ENCODE measurements at places on chromosomes 4 and X.

GRCh38 chr4:3489451-3489962 is 26.4 kb downstream of the DOK7 start:
- no peak overlapping the region for H3K4me3 ChIP-seq
- H3K4me1 ChIP-seq, result no peaks in the 10 kb centered on the region
- H3K36me3 ChIP-seq, result no peaks in the 10 kb centered on the region
- no peak overlapping the region for H3K27ac ChIP-seq
- no peak for DNase-seq
- H3K27me3 ChIP-seq, result peaks cover 25% of the 10 kb centered on the region

- H3K27me3 ChIP-seq, result no peaks in the 10 kb centered on the region
- peak; percentile 15 for DNase-seq
- H3K27ac ChIP-seq, result no peak overlapping the region
Measured at GRCh38 chrX:14729058-14729457, 143.8 kb downstream of the FANCB start.

GRCh38 chr4:151260526-151260925 is 16.4 kb upstream of the PRSS48 start:
- no peaks in the 10 kb centered on the region for H3K36me3 ChIP-seq
- no peaks in the 10 kb centered on the region for H3K27me3 ChIP-seq
- no peaks in the 10 kb centered on the region for H3K4me1 ChIP-seq
- no peak overlapping the region for H3K4me3 ChIP-seq

DNA sequence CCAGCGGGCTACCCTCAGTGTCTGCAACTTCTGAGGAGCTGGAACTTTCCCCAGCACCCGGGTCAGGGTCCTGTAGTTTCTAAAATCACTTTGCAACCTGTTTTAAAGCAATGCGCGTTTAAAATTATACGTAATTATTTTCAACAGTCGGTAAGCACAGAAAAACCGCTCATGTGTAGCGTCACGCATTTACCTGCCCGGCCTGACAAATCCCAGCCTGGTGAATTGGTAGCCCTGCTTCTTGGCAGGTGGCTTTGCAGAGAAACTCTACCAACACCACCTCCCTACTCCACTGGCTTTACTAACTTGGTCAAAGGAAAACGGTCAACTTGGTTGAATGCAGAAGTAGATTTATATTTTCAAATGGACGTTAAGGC is 640 bp downstream of the BANK1 start:
- H3K4me3 ChIP-seq, result peak overlapping the region; percentile 54
- H3K36me3 ChIP-seq, result no peaks in the 10 kb centered on the region
- no peak overlapping the region for H3K27ac ChIP-seq
- H3K27me3 ChIP-seq, result no peaks in the 10 kb centered on the region

DNA sequence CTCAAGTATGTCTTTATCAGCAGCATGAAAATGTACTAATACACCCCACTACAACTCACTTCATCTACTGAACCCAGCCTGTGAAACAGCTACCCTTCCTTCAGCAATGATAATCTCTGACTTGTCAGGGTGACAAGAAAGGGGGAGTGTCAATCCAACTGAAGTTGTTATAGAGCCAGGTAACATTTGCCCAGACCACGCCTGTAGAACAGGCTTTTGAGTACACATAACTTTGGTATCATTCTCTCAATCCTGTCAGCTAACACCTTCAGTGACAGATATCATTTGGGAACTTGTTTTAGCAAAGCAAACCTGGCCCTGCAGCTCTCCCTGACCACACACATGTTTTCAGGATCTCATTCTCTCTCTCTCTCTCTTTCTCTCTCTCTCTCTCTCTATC is 592.2 kb downstream of the SMARCA1 start:
- no peak overlapping the region for H3K4me3 ChIP-seq
- H3K4me1 ChIP-seq, result no peaks in the 10 kb centered on the region
- no peaks in the 10 kb centered on the region for H3K27me3 ChIP-seq
- no peak overlapping the region for H3K27ac ChIP-seq
- no peak for DNase-seq

DNA sequence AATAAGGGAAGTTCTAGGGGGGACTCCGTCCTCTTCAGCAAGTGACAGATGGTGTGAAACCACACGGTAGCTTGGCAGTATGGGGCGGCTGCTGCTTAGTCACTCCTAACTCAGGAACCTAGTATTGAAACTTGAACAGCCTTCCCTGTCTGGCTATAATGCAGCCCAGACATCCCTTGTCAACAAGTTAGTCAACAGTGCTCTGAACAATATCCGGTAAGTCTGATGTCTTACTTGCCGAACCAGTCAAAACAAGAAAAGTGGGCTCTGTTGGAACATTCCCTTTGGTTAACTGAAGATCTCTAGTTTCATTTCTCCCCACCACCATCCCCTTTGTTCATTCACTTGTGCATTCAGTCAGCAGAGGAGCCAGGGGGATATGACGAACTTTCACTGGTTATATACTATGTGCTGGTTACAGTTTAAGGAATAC is 18.7 kb upstream of the CXCL13 start:
- H3K4me1 ChIP-seq, result no peaks in the 10 kb centered on the region
- H3K36me3 ChIP-seq, result no peaks in the 10 kb centered on the region
- no peak for DNase-seq
- H3K27ac ChIP-seq, result no peak overlapping the region

- peaks cover 1% of the 10 kb centered on the region for H3K36me3 ChIP-seq
- no peak for DNase-seq
- no peaks in the 10 kb centered on the region for H3K27me3 ChIP-seq
- no peaks in the 10 kb centered on the region for H3K4me1 ChIP-seq
- no peak overlapping the region for H3K27ac ChIP-seq
- no peak overlapping the region for H3K4me3 ChIP-seq
Measured at GRCh38 chr4:16161851-16162408, 64.3 kb downstream of the TAPT1 start.

DNA sequence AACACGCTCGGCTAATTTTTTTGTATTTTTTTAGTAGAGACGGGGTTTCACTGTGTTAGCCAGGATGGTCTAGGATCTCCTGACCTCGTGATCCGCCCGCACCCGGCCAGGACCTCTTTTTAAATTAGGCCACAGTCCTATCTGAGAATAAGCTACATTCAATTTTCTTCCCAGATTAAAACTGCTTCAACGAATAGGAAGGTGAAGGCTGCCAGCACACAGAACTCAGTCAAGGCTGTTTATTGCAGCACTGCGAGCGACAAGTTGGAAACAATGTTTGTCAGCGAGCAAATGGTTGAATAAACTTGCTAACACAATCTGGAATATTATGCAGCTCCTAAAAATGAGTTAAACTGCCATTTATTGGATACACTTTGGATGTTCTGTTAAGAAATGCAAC is 1.9 kb downstream of the GRPEL1 start:
- DNase-seq, result no peak
- H3K27me3 ChIP-seq, result no peaks in the 10 kb centered on the region
- H3K27ac ChIP-seq, result no peak overlapping the region
- peaks cover 5% of the 10 kb centered on the region for H3K4me1 ChIP-seq

DNA sequence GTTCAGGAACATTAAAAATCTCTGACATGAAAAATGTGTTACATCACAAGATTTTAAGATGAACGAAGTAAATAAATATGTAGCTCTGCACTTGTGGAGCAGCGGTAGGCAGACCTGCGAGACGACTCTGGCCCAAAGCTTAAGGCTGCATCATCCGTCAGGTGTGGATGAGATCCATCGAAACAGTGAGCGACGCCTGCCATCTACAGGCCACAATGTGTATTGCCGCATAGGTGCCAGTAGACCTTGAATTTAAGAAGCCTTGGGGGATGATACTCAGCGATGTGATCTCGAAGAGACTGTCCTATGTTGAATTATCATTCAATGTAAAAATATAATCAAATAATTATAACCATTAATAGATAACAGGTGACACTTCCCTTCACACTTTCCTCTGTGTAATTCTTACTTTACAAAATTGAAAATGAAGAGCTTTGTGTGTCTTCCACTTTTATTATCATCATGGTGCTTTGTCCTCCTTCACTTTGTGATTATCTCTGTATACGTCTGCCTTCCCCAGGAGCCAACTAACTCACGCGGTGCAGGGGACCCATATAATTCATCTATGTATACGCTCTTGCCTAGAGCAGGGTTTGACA is 851.0 kb downstream of the RAB28 start:
- H3K4me3 ChIP-seq, result no peak overlapping the region
- no peak overlapping the region for H3K27ac ChIP-seq
- no peaks in the 10 kb centered on the region for H3K36me3 ChIP-seq
- H3K27me3 ChIP-seq, result no peaks in the 10 kb centered on the region
- peak; percentile 37 for DNase-seq

GRCh38 chr4:155807021-155807420 is 48.2 kb downstream of the GUCY1B1 start:
- peak; percentile 94 for DNase-seq
- H3K27ac ChIP-seq, result no peak overlapping the region
- no peak overlapping the region for H3K4me3 ChIP-seq

DNA sequence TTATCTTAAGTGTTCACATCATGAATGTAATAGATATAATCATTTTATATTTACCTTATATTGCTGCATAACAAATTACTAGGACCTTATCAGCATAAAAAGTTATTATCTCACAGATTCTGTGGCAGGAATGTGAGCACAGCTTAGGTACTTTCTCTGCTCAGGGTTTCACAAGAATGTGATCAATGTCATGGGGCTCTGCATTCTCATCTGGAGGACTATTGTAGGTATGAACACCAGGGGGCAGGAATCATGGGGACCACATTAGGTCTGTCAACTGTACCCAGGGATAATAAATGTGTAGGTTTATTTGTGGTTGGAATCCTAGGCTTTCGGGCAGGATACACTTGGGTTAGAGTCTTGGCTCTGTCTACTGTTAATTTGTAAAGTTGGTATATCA is 519.2 kb downstream of the ARAP2 start:
- H3K27me3 ChIP-seq, result no peaks in the 10 kb centered on the region
- no peak for DNase-seq
- no peak overlapping the region for H3K27ac ChIP-seq
- H3K4me1 ChIP-seq, result no peaks in the 10 kb centered on the region

- no peaks in the 10 kb centered on the region for H3K27me3 ChIP-seq
- no peaks in the 10 kb centered on the region for H3K4me1 ChIP-seq
- DNase-seq, result peak; percentile 34
Measured at GRCh38 chr4:23768541-23768940, 121.3 kb downstream of the PPARGC1A start.

GRCh38 chrX:65528293-65528692 is 6.3 kb downstream of the LAS1L start:
- no peak for DNase-seq
- no peak overlapping the region for H3K27ac ChIP-seq
- H3K27me3 ChIP-seq, result no peaks in the 10 kb centered on the region
- no peaks in the 10 kb centered on the region for H3K4me1 ChIP-seq
- H3K4me3 ChIP-seq, result no peak overlapping the region

- peaks cover 6% of the 10 kb centered on the region for H3K36me3 ChIP-seq
- no peaks in the 10 kb centered on the region for H3K4me1 ChIP-seq
- peak; percentile 31 for DNase-seq
- H3K4me3 ChIP-seq, result no peak overlapping the region
Measured at GRCh38 chr4:53267026-53267425, 98.8 kb downstream of the SCFD2 start.

- H3K4me1 ChIP-seq, result no peaks in the 10 kb centered on the region
- no peak overlapping the region for H3K4me3 ChIP-seq
- H3K27me3 ChIP-seq, result no peaks in the 10 kb centered on the region
- no peak for DNase-seq
Measured at GRCh38 chr4:6024313-6024960, 6.2 kb upstream of the C4orf50 start.

GRCh38 chr4:60812811-60813210 is 387.3 kb upstream of the ADGRL3 start:
- no peak for DNase-seq
- no peaks in the 10 kb centered on the region for H3K36me3 ChIP-seq
- no peaks in the 10 kb centered on the region for H3K4me1 ChIP-seq
- H3K4me3 ChIP-seq, result no peak overlapping the region

DNA sequence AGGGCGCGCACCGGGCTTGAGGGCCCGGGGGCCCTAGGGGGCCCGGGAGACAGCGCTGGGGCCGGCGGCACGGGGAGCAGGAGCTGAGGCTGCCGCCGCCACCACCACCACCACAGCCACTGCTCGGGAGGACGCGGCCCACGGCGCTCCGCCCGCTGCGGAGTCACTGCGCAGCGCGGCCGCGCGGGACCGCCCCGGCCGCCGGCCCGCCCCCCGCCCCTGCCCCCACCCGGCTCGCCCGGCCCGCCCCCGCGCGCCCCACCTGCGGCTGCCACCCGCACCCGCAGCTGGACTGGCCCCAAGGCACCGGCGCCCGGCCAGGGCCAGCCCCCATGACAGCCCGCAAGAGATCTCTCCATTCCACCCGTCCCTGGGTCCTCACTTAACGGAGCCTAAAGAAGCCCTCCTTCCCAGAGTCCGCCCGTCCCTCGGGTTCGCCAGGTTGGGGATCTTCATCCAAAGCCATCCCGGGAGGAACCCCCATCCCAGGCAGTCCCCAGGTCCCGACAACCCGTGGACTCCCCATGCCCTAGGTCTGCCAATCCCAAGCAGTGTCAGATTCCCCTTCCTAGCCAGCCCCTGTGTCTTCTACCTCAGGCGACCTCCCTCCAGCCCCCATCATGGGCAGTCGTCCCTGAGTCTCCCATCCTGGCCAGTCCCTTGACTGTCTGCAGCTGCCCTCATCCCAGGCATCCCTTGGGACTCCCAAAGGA is 40.0 kb upstream of the IQSEC2 start:
- no peak overlapping the region for H3K27ac ChIP-seq
- H3K36me3 ChIP-seq, result no peaks in the 10 kb centered on the region
- peak overlapping the region; percentile 66 for H3K4me3 ChIP-seq
- H3K27me3 ChIP-seq, result peaks cover 41% of the 10 kb centered on the region

- no peaks in the 10 kb centered on the region for H3K27me3 ChIP-seq
- peak; percentile 96 for DNase-seq
Measured at GRCh38 chr4:159227984-159228383, 125.1 kb downstream of the RAPGEF2 start.

GRCh38 chrX:39817754-39818470 is 279.8 kb downstream of the BCOR start:
- no peaks in the 10 kb centered on the region for H3K27me3 ChIP-seq
- no peaks in the 10 kb centered on the region for H3K36me3 ChIP-seq
- H3K4me1 ChIP-seq, result peaks cover 11% of the 10 kb centered on the region
- H3K4me3 ChIP-seq, result no peak overlapping the region
- DNase-seq, result no peak
- no peak overlapping the region for H3K27ac ChIP-seq

DNA sequence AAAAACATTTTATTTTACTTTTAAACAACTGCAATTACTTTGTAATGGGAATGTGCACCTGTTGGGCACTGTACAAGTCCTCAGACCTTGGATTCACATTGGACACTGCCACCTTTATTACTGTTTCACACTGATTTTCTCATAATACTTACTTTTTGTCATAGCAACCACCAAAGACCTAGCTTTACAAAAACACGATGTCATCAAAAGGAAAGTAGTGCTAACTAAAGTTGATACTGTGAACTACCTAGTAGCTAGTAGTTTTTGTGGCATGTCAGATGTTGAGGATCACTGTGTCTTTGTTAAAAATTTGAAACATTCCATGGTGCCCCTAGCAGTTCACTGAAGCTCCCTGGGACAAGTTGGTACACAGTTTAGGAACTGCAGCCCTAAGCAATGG is 62.9 kb upstream of the HOPX start:
- H3K4me3 ChIP-seq, result no peak overlapping the region
- no peaks in the 10 kb centered on the region for H3K27me3 ChIP-seq
- H3K36me3 ChIP-seq, result no peaks in the 10 kb centered on the region
- no peaks in the 10 kb centered on the region for H3K4me1 ChIP-seq

All from fibroblast of lung (primary cell).